ENCODE measurements at places on chromosomes 16 and 17. TPM values are rescaled to one million over a fixed set of nuclear protein-coding genes. Genes with fewer than 3 reads are reported as not detected.

NACA2 gene
- not detected for total RNA-seq

EXOC7 gene
- total RNA-seq, result 184 TPM

GRCh38 chr16:63655846-63656245 is 1466.0 kb downstream of the CDH11 start:
- no peaks in the 10 kb centered on the region for H3K36me3 ChIP-seq
- no peak overlapping the region for H3K27ac ChIP-seq
- no peak overlapping the region for H3K4me3 ChIP-seq
- no peaks in the 10 kb centered on the region for H3K27me3 ChIP-seq
- DNase-seq, result no peak

ELMO3 gene
- total RNA-seq, result 10.1 TPM

GRCh38 chr16:65212240-65212639 is 90.4 kb upstream of the CDH11 start:
- no peak overlapping the region for H3K27ac ChIP-seq
- H3K4me3 ChIP-seq, result no peak overlapping the region
- no peaks in the 10 kb centered on the region for H3K27me3 ChIP-seq
- no peaks in the 10 kb centered on the region for H3K36me3 ChIP-seq
- H3K4me1 ChIP-seq, result no peaks in the 10 kb centered on the region
